ENCODE measurements at places on chromosomes 11 and 22. TPM values are rescaled to one million over a fixed set of nuclear protein-coding genes. Genes with fewer than 3 reads are reported as not detected.

DNA sequence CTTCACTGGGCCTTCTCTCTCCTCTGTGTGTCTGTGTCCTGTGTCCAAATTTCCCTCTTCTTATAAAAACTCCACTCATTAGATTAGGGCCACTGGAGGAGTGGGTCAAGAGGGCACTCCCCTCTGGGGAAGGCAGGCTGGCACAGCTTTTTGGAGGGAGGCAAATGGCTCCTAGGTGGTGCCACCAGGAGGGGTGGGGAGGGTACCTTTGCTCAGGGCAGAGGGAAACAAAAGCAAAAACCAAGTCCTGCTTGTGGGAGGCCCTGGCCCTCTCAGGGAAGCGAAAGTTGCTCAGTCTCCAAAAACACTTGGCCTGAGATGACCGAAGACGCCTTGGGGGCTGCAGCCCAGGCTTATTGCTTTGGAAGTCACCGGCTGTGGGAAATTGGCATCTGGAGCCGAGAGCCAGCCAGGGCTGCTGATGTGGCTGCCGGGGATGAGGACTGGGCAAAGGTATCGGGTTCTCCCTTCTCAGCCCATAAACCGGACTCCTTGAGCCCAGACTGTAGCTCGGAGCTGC is 48.2 kb upstream of the ANO1 start:
- no peak for DNase-seq

DNA sequence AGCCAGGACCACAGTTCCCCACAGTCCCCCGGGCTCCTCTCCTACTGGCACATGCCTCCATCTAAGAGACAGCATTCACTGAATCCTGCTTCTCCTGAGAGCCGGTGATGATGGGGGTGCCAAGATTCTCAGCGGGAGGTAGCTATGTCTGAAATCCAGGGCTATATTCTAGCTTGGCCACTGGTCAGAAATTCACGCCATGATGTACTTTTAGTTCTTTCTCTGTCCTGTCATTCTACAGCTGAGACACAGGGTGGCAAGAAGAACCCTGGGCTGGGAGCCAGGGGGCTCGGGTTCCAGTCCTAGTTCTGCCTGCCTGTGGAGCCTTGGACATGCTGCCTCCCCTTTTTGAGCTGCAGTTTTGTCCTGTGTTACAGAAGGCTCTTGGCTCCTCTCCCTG is 59.2 kb upstream of the PHOX2A start:
- DNase-seq = no peak

DNA sequence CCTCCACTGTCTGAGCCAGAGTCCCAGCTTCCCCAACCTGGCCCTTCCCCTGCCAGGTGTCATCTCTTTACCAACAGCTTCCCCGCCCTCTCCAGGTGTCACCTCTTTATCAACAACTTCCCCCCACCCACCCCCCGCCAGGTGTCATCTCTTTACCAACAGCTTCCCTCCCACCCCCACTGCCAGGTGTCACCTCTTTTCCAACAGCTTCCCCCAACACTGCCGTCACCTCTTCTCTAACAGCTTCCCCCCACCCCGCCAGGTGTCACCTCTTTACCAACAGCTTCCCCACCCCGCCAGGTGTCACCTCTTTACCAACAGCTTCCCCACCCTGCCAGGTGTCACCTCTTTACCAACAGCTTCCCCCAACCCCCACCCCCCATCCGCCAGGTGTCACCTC is 29.8 kb upstream of the TTLL12 start:
- no peak for DNase-seq

DNA sequence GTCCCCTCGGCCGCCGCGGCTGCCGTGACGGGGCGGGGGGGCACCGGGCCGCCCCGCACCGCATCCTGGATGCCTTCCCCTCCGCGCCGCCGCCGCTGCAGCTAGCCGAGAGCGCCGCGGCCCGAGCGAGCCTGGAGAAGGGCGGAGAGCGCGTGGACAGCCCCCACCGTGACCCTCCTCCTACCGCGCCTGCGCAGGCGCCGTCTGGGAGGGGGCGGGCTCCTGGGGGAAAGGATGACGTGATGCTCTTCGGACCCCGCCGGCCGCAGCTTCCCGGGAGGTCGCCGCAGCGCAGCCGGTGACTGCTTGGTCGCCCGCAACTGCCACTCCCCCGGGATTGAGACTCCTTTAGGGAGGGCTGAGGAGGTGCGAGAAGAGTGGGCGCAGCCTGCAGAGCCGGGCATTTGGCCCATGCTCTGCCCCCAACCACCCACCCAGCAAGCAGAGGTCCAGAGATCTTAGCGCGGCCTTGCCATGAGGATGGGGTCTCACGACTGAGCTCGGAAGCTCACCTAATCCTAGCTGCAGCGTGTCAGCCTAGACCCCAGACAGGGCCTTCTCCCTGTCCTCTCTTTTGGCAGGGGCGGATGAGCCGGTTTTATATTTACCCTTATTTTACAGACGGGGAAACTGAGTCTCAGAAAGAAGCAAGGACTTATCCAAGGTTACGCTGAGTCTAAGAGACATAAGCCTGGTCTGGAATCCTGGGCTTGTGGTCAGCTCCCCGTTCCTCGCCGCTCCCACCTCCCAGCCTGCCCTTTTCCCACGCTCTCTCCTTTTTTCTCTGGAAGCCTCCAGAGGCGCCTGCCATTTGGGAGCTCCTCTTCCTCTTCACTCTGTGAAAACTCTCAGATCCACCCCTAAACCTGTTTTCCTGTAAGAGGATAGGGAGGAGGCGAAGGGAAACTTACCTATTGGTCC is at the start of gene DENND5A:
Gene DENND5A (minus strand): TSS at position 140 of the 921 bp plus-strand sequence. CDS start 281 bp downstream, outside the sequence.
- peak; percentile 94 for DNase-seq

DNA sequence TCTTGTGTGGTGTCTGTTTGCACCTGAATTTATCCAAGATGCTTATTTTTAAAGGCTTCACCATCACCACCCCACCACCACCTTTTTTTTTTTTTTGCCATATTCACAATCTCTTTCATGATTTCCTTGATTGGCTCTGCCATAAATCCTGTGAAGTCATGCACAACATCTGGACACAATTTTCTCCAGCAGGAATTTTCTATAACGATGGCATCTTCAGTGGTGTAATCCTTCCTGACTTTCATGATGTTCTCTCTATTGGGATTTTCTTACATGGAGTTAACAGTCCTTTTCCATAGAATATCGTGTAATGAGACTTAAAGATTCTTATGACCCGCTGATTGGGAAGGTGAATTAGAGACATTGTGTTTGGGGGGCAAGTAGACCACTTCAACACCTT is 17.8 kb downstream of the ZFP91 start:
- no peak for DNase-seq

- DNase-seq = no peak
These were observed 6.9 kb downstream of the IL18BP start for GRCh38 chr11:72005347-72006260.

DNA sequence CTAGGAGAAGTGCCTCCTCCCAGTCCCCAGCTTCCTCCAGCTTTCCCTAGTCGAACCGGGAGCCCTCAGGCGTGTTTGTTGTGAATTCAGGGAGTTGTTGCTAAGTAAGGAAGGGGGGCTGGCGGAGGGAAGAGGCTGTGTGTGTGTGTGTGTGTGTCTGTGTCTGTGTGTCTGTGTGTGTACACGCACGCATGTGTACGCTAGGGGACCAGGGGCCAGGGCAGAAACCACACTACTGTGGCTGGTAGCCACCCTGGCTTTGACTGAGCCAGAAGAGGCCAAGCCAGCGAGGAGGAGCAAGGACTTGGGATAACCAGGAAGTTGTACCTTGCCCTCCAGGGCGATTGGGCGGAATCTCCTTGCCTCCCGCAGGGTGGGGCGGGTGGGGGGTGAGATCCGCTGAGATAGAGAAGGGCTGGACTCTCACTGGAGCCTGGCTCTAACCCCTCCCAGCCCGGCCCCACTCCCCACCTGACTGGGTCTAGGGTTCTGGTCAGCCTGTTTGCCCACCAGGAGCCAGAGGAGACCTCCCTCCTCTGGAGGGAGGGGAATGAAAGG is 7.5 kb downstream of the BCL9L start:
- DNase-seq = peak; percentile 92

Gene SPCS2
- 80.9 TPM for total RNA-seq

Gene OR51B5
- total RNA-seq = 0.52 TPM

Gene CD3D
- 3.8 TPM for total RNA-seq

All from lung (tissue), 17 donors.